ENCODE measurements at places on chromosomes 13 and 19.
A peak's percentile ranks its signal among the peaks of the same experiment; 100 is the strongest.

- DNase-seq = no peak
Measured at GRCh38 chr13:99431927-99432608, 69.2 kb upstream of the TM9SF2 start.

- DNase-seq = no peak
Measured at GRCh38 chr13:41833831-41834230, 127.1 kb downstream of the VWA8 start.

GRCh38 chr13:44153496-44153895 lies 220.1 kb upstream of the SERP2 start:
- DNase-seq = no peak

DNA sequence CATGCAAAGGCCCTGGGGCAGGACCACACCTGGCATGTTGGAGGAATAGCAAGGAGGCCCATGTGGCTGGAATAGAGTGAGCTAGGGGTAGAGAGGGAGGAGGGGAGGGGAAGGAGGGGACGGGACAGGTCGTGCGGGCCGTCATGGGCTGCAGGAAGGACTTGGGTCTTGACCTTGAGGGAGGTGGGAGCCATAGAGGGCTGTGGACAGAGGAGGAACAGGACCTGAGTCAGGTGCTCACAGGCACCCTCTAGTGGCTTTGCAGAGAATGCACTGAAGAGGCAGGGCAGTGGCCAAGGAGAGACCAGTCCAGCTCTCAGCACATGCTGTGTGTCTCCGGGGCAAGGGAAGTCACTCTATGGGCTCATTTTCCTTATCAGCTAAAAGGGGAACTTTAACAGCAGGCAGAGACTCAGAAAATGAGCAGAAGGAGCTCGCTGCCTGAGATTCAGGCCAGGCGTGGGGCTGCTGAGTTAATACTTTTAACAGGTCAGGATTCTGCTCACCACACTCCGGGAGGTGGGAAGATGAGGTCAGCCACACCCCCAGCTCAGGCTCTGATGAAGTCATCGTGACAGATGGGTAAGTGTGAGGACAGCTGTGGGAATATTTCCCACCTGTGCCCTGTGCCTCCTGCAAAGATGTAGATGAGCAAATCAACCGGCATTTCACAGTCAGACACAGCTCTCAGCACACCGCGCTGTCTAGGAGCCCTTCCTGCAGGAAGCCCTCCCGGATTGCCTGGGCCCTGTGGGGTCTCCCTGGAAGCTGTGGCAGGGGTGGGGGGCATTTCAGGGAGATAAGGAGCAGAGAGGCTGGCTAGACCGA lies 6.0 kb upstream of the TNFAIP8L1 start:
- DNase-seq = peak; percentile 63

- DNase-seq = peak; percentile 43
Measured at GRCh38 chr13:50594276-50595051, 249.0 kb downstream of the DLEU7 start.

GRCh38 chr13:72839831-72840426 lies 58.0 kb downstream of the PIBF1 start:
- peak; percentile 65 for DNase-seq

DNA sequence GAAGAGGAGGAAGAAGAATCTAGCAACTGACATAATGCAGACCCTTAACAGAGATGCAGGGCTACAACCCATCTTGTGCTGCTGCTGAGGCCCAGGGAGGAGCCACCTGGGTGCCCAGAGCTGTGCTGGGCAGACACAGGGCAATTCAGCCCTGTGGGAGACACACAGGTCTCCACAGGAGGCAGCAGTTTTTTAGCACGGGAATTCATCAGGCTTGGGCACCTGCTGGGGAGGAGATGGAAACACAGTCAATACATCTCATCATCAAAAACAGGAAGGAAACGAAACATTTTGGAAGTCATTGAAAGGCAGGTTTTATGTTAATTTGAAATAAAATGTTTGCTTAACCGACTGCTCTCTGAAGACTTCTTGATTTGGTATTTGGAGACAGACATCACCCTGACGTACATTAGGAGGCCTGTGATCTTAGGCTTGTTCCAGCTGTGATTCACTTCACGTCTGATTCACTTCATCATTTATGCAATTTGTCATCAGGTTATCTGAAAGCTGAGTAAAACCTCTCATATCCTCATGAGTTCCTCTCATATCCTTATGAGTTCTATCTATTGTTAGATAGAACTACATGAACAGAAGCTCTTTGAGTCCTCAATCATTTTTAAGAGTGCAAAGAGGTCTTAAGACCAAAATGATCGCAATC lies 77.4 kb downstream of the CYSLTR2 start:
- no peak for DNase-seq

DNA sequence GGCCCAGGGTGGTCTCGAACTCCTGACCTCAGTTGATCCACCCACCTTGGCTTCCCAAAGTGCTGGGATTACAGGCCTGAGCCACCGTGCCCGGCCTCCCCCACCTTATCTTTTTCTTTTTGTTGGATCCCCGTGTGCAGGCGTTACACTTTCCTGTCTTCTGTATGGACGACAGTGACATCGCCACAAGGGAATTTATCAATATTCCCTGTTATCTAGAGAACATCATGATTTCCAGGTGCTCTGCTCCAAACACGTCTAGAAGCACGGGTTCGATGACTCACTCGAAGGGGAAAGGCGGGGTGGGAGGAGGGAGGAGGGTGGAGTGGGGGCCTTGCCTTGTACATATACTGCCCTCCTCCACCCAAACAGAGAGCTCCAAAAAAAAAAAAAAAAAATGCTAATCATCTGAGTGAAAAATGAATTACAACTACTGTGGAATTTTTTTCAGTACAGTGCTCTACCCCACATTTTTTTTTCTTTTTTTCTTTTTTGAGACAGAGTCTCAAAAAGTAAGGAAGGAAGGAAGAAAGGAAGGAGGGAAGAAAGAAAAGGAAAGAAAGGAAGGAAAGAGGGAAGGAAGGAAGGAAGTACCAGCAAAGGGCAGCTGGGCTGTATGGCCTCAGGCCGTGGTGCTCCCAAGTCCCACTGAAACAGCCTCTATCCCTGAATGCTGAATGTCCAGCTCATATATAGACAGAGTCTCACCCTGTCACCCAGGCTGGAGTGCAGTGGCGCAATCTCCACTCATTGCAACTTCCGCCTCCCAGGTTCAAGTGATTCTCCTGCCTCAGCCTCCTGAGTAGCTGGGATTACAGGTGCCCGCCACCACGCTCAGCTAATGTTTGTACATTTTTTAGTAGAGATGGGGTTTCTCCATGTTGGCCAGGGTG lies 36.8 kb downstream of the INSR start:
- DNase-seq = no peak
